ENCODE measurements at places on chromosomes 4 and X.

- DNase-seq = no peak
These were observed 1906.6 kb upstream of the TENM3 start for GRCh38 chr4:180336494-180337090.

DNA sequence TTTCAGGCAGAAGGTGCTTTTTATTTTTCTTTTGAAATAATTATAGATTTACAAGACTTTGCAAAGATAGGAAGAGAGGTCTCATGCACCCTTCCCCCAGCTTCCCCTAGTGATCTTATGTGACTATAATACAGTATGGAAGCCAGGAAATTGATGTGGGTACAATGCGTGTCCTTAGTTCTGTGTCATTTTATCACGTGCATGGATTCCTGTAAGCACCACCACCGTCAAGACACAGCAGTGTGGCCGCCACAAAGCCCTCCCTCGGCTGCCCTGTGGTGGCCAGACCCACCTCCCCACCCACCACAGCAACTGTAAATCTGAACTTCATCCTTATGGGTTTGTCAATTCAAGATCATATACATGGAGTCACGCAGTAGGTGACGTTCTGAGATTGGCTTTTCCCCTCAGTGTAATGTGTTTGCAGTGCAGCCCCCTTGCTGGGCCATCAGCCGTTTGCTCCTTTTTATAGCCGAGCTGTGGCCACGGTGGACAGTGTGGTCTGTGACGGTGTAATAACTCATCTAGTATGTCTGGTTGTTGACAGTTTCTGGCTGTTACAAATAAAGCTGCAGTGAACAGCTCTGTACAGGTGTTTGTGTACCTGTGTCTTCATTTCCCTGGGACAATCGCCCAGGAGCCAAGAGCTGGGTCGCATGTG is 10.9 kb upstream of the HTRA3 start:
- no peak for DNase-seq

- no peak for DNase-seq
These were observed 754.0 kb upstream of the SLIT2 start for GRCh38 chr4:19497705-19498104.

GRCh38 chr4:94757192-94758140 is at the start of gene BMPR1B:
Gene BMPR1B, plus strand, starts transcription at chr4:94757955. Its CDS starts 346,470 bp downstream, at chr4:95104425.
- DNase-seq = no peak

DNA sequence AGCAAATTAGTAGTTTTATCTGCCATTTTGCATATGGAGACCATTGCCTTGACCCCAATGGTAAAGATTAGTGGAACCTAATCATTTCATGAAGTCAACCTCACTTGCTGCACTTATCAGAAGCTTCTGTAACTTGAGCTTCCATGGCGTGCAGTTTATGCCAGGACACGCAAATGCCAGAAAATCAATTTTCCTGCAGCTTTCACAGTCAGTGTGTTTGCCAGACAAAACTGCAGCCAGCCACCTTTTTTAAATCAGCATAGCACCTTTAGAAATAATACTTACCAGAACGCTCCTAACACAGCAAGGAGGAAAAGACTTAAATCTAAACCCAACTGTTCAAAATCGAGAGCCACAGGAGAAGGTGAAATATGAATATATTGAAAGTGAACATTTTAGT is 265.3 kb downstream of the GRIA3 start:
- no peak for DNase-seq

- no peak for DNase-seq
These were observed 29.6 kb downstream of the LEF1 start for GRCh38 chr4:108139089-108139488.

- DNase-seq = no peak
These were observed 201.3 kb downstream of the MAD2L1 start for GRCh38 chr4:119865389-119865788.

DNA sequence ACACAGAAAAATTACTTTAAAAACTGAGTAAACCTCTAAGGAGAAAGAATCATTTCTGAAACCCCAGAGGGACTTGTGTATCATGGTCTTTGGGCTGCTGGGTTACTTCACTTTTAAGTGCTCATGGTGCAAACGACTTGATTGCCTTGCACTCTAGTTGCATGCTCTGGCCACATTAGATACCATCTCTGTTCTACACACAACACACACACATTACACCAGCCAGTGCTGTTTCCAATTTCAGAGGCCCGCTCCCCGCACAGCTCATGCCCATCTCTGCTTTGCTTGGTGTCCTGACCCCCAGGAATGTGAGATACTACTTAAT is 2.1 kb downstream of the PPP3CA start:
- no peak for DNase-seq

DNA sequence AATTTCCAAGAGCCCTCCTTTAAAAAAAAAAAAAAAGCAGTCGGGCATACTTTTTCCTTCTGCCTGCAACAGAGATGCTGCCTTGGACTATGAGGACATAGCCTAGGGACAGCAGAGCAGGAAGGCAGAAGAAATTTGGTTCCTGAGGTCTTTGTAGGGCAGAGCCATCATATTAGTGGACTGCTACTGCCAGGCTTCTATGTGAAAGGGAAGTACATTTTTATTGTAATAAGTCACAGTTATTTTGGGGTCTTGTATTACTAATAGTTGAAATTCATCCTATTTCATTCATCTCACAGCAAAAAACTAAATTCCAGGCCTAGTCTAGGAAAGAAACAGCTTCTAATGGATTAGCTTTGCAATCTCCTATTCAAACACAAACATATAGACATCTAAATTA is 211.2 kb downstream of the NSUN7 start:
- DNase-seq = no peak

GRCh38 chrX:106802063-106802387 is 448 bp upstream of the TBC1D8B start:
- no peak for DNase-seq

DNA sequence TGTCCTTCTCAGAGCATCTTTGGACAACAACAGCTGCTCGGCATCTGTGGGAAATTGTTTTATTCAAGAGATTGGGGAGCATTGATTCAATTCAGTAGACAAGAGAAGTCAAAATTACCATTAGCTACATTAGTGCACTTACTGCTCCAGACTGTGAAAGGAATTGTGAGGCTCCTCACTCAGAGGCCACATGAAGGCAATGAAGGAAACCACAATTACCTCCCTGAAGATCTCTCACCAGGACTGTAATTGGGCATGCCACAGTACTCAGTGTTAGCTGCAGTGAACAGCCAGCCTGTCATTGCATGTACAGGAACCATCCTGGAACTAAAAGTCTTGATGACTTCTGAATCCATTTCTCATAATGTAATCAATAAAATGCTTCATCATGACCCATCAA is 144.8 kb downstream of the PPA2 start:
- no peak for DNase-seq

DNA sequence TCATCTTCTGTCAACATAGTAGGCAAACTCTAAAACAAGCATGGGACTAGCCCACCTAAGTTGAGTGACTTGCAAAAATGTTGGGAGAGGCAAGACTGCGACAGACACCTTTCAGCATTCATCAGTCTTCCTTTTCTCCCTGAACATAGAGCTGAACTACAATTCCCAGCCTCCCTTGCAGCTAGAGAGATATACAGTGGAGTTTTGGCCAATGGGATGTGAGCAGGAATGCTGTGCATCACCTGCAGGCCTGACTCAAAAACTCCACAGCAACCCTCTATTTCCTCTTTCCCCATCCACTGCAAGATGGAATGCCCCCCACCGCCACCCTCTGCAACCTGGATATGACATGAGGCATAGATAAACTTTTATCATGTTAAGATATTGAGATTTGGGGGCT is 66.5 kb downstream of the PDHA1 start:
- no peak for DNase-seq

GRCh38 chrX:33252306-33252825 is 41.0 kb upstream of the DMD start:
- DNase-seq = no peak

GRCh38 chr4:142778900-142779299 is 67.2 kb downstream of the INPP4B start:
- DNase-seq = no peak

DNA sequence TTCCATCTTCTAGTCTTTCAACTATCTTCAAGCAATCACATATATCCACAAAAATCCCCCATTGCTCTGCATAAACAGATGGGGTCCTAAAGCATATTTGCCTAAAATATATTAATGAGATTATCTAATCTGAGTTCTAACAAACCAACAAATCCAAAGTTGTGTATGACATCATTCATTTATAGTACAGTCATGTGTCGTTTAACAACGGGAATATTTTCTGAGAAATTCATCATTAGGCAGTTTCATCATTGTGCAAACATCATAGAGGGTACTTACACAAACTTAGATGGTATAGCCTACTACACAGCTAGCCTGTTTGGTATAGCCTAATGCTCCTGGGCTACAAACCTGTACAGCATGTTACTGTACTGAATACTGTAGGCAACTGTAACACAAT is 38.0 kb upstream of the SRD5A3 start:
- no peak for DNase-seq

DNA sequence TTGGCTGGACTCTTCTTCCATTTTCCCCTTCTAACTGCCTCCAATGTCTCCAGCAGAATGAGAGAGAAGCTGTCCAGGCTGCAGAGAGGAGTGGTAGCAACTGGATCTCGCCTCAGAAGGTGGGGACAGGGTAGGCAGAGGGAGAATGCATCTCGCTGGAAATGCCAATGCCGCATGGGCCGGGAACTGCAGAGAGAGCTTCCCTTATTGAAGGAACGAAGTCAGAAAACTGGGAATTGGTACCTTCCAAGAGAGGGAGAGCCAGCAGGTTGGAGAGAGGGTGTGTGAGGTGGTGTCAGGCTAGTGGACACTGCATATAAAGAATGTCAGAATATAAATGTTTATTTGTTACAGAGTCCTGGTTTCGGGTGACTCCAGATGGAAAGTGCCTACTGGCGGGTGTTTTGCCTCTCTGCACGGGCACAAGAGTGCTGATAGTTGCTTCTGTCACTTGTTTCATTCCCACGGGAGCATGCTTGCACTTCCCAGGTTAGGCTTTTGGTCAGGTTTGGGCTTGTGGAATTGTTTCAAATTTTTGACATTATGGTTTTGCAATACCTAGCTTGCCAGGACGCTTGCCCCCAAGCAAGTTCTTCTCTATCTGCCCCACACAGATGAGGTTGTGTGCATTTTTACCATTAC is 156.8 kb upstream of the STS start:
- no peak for DNase-seq

DNA sequence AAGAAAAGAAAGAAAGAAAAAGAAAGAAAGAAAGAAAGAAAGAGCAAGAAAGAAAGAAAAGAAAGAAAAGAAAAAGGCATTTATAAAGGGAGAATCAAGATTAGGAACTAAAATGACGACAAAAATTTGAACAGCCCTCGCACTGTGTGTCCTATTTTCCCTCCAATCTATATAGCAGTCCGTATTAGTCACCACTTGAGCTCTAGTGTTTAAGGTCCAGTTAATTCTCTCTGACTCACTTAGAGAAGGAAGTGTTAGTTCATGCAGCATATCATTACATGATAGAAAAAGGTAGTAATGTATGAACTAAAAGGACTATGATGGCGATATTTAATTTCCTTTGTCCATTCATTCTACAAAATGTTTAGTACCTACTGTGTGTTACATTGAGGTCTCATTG is 122.7 kb downstream of the CBLL2 start:
- DNase-seq = no peak

GRCh38 chrX:109914114-109914849 is 88.6 kb upstream of the TMEM164 start:
- DNase-seq = no peak

DNA sequence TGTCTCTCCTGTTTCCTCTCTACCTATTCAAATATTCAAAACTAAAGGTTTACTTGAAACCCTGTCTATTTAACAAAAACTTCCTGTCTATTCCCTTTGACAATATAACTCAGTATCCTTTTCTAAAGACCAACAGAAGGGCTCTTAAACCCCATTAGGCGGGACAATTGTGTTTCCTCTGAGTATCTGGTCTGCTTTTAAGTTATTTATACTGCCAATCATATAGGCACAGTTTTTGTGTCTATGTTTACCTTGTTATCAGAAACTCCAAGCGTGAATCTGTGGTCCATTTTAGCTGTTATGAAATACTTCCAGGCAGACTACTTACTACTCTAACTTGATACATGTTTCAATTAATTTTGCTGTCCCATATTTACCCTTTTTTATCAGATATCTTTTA is 350.0 kb upstream of the CTSO start:
- DNase-seq = no peak

- no peak for DNase-seq
These were observed 22.6 kb downstream of the HOPX start for GRCh38 chr4:56658528-56658927.

DNA sequence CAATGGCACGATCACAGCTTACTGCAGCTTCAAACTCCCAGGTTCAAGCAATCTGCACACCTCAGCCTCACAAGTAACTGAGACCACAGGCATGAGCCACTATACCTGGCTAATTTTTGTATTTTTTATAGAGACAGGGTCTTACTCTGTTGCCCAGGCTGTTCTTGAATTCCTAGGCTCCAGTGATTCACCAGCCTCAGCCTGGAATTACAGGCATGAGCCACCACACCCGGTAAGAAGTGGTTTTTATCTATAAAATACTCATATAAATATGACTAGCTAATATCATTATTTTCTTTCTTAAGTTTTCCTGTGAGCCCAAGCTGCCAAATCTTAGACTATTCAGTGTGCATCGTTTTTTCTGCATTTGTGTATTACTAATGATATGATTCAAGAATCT is 4.4 kb downstream of the SCFD2 start:
- no peak for DNase-seq

- no peak for DNase-seq
These were observed 64.4 kb upstream of the STK26 start for GRCh38 chrX:131958724-131959123.

DNA sequence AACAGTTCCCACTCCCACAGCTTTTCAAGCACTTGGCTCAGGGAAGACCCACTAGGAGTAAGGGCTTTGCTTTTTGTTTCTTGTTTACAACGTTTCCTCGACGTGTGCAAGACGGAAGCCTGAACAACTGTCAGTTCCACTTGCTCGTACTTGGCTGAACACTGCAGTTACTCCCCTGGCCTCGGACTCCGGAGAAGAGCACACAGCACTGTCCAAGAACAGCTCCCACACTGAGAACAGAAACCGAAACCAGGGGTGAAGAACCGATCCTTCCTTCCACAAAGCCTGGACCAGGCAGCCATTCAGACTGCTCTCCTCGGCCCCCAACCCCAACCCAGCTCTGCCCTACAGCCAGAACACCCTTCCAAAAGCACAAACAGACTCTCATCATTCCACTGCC is 25.5 kb downstream of the IRF2 start:
- DNase-seq = no peak

- no peak for DNase-seq
These were observed 337.3 kb upstream of the HS3ST1 start for GRCh38 chr4:11765849-11766453.

GRCh38 chrX:72094894-72095293 is 36.8 kb downstream of the RTL5 start:
- DNase-seq = no peak

Measured in NCI-H446 treated with DMSO at 0.1 percent for 48 hours (cell line).